Esophagus squamous epithelium (tissue), 5 donors: ENCODE measurements at places on chromosomes 6 and 20.

DNA sequence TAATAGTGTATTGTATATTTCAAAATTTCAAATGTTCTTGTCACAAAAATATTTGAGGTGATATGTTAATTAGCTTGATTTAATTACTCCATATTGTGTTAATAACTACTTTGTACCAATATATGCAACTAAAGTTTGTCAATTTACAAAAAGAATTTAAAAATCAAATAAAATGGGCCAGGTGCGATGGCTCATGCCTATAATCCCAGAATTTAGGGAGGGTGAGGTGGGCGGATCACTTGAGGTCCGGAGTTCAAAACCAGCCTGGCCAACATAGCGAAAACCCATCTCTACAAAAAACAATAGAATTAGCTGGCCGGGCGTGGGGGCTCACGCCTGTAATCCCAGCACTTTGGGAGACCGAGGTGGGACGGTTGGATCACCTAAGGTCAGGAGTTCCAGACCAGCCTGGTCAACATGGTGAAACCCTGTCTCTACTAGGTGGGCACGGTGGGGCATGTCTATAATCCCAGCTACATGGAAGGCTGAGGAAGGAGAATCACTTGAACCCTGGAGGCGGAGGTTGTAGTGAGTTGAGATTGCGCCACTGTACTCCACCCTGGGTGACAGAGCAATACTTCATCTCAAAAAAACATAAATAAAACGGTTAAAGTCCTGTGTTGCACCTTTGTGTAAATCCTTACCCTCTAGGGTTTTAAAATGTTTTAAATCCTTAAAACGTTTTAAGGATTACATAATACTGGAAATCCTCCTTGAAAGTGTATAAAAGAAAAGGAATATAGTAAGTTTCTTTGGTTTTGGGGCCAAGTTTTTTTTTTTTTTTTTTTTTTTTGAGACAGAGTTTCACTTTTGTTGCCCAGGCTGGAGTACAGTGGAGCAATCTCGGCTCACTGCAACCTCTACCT is 4.0 kb downstream of the HSPA1B start:
- DNase-seq = no peak

DNA sequence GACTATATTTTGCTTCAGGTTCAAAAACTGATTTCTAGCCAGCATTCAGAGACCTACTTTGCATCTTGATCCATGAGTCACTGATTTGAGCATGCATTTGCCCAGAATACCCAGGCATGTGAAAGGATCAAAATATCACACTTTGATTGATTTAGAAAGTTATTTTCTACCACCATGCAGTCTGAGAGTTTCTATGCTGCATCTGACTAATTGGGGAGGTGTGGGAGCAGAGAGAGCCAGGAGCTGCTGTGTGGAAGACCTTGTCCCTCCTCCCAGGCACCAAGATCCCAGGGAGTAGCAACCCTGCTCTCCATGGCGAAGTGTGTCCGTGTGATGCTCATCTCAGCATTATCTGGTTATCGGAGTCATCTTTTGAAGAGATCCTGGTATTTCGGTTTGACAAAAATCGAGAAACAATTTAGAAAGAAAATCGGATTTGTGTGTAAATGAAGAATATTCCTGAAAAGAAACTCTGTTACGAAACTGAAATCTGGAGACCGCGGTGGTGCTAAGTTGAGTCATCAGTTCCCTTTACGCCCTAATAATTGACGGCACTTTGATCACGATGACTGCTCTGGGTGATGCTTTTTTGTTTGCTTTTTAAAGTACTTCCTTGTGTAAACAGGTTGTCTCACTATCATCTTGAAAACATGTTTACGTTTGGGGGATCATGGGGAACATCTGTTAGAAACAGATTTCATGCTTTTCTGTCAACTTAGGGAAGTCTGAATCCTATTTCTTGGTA is 193.4 kb downstream of the BACH2 start:
- no peak for DNase-seq

GRCh38 chr6:11595903-11596302 is 58.4 kb downstream of the TMEM170B start:
- DNase-seq = no peak

DNA sequence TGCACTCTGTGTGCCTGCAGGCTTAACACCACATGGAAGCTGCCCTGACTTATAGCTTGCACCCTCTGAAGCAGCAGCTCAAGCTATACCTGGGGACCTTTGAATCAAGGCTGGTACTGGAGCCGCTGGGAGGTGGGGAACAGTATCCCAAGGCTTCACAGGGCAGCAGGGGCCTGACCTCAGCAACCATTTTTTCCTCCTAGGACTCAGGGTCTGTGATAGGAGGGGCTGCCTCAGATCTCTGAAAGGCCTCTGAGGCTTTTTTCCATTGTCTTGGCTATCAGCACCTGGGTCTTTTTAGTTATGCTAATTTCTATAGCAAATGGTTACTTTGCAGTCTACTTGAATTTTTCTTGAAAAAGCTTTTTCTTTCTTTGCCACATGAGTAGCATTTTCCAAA is 80.2 kb upstream of the OPRM1 start:
- DNase-seq = no peak

GRCh38 chr6:154991207-154991606 is 3.9 kb upstream of the TIAM2 start:
- DNase-seq = no peak

GRCh38 chr6:5478380-5478779 is 217.1 kb downstream of the FARS2 start:
- DNase-seq = no peak

GRCh38 chr6:29976588-29977424 is 34.5 kb downstream of the HLA-A start:
- DNase-seq = no peak

- no peak for DNase-seq
Measured at GRCh38 chr6:154261688-154262397, 94.8 kb downstream of the IPCEF1 start.

- DNase-seq = no peak
Measured at GRCh38 chr6:95244751-95245150, 332.6 kb upstream of the MANEA start.

- DNase-seq = no peak
Measured at GRCh38 chr20:33277471-33278441, 5.3 kb upstream of the BPIFB1 start.

DNA sequence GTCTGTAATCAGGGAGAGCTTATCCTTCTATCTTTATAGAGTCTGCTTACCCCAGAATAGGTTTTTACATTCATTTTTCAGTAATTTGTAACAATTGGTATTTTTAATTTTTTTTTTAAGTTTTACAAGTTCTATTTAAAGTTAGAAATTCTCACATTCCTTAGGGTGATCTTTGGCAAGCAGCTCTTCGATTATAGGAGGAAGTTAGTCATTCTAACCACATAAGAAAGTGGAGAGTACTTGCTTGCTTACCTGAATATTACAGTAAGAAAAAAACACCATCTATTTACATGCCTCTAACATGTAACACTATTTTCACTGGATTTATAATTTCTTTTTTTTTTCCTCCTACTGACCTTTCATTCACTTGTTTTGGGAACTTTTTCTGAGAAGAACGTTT is 6.7 kb downstream of the TSHZ2 start:
- no peak for DNase-seq

DNA sequence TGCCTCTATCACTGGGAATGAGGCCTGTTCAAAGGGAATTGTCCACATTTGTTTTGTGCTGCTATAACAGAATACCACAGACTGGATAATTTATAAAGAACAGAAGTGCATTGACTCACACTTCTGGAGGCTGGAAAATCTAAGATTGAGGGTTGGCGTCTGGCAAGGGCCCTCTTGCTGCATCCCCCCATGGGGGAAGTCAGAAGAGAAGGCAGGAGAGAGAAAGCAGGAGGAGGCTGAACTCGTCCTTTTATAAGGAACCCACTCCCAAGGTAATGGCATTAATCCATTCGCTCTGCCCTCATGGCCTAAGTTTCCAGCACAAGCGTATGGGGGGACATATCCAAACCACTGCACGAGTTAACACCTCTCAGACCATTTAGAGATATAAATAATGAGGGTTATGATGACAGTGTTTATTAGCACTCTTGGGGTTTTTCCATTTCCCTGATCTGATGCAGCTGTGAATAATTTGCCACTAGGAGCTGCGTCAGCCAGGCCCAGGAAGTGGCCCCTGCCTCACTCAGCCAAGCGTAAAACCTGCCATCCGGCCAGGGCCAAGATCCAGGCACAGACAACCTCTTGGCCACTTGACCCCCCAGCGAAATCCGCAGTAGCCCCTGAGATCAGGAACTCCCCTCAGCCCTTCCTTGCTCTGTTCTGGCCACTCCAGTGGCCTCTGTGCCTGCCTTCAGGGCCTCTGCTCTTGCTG is 14.2 kb upstream of the SLCO4A1 start:
- no peak for DNase-seq

DNA sequence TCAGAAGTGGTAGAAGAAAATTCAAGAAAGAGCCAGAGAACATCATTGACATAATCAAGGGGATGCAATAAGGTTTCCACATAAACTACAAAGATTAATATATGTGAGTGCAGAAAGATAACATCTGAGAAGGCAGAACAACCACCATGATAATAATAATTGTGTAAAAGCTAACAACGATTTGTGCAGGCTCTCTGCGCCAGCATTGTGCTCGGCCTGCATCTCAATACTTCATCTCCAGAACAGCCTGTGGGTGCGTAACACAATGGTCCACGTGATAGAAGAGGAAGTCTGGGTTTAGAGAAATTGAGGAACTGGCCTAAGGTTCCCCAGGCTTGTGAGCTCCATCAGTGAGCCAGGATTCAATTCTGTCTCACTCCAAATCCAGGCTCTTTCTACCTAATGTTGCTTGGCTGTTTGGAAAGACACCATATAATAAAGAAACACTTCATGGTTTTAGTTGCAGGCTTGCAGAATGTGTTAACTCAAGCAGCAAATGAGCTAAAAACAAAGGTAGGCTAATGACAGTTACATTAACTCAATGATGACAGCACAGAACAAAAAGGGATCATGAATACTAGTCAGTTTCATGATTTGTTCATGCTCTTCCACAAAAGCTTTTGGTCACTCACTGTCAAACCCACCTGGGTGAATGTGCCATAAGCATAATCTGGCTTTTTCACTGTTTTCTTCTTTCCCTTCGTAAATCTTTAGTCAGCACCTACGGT is 71.2 kb downstream of the LY86 start:
- no peak for DNase-seq

GRCh38 chr20:62987114-62987513 is 19.6 kb downstream of the BHLHE23 start:
- DNase-seq = no peak

DNA sequence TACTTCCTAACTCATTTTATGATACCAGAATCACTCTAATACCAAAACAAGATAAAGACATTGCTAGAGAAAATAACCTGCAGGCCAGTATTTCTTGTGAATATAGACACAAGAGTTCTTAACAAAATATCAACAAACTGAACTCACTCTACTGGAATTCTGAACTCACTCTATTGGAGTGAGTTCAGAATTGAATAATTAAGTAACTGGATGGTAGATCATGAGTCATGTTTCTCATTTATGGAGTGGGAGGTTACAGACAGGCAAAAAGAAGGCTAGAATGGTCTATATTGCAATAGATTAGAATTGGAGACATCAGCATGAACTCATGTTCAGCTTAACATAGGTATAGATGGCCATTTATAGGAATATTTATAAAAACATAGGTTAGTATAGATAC is 26.6 kb upstream of the C6orf58 start:
- DNase-seq = no peak

- DNase-seq = no peak
Measured at GRCh38 chr6:125816828-125817280, 26.1 kb downstream of the NCOA7 start.

GRCh38 chr20:41645372-41645771 is 27.2 kb upstream of the CHD6 start:
- DNase-seq = no peak

- no peak for DNase-seq
Measured at GRCh38 chr6:138724015-138724414, 49.6 kb upstream of the CCDC28A start.

DNA sequence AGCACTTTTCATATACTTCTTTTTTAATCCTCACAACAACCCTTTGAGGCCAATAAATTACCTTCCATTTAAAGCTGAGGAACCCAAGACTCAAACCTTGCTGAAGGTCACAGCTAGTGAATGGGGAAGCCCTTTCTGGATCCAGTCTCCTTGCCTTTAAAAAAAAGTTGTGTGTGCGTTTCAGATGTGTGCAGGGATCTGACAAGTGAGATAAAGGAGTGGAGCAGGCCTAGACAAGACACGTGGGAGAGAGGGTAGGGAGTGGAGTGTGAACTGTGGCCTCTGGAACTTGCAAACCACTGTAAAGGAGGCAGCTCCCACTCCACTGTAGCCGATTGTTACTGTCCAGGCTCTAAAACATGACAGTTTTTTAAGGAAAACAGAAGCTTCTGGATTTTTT is 1.9 kb downstream of the KLHL32 start:
- no peak for DNase-seq

GRCh38 chr6:168996356-168996625 is 257.4 kb downstream of the THBS2 start:
- no peak for DNase-seq

- DNase-seq = no peak
Measured at GRCh38 chr6:115474443-115475041, 586.1 kb downstream of the FRK start.

DNA sequence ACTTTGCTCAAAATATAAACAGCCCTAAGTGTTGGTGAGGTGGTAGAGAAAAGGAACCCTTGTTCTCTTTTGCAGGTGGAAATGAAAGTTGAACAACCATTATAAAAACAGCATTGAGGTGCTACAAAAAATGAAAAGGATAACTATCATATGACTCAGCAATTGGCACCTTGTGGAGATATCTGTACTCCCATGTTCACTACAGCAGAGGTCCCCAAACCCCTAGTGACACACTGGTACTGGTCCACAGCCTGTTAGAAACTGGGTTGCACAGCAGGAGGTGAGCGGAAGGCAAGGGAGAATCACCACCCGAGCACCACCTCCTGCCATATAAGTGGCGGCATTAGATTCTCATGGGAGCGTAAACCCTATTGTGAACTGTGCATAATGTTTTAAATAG is 267.4 kb upstream of the THEMIS start:
- no peak for DNase-seq

GRCh38 chr6:158605266-158605878 is 39.2 kb downstream of the DYNLT1 start:
- DNase-seq = no peak

DNA sequence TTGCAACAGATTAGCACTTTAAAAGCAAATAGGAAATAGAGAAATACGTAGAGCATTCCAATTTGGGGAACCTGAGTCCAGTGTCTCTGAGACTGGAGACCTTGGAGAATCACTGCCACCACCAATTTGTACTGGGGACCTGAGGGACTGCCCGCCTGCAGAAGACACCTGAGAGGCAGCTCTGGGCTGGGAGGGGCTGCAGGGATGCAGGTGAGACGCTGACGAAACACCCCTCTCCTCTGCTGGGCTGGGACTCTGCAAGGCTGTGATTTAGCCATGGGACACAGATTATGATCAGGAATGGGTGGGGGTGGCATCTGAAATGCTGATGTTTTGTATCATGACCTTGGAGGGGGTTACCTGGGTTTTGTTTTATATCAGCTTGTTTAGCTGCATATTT is 7.0 kb upstream of the APMAP start:
- DNase-seq = no peak

- no peak for DNase-seq
Measured at GRCh38 chr6:18465410-18466154, 78.4 kb downstream of the RNF144B start.
